Fibroblast of the aortic adventitia (primary cell): ENCODE measurements at places on chromosomes 3 and 15.

GRCh38 chr15:65576664-65577063, 34.3 kb downstream of the INTS14 start:
- peak; percentile 47 for DNase-seq

DNA sequence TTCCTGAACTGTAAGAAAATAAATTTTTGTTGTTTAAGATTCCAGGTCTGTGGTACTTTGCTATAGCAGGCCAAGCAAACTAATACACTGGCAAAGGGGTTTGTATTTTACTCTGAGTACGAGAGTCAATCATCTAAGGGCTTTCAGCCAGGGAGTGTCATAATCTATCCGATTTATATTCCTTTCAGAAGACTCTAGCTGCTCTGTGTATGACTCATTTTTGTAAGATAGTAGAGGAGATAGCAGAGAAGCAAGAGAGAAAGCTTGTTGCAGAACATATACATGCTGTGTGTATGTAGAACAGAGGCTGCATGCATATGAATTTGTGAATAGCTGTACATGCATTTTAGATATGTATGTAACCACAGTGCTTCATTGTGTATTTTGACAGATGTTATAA, 577.9 kb upstream of the EPHA6 start:
- DNase-seq: peak; percentile 6

DNA sequence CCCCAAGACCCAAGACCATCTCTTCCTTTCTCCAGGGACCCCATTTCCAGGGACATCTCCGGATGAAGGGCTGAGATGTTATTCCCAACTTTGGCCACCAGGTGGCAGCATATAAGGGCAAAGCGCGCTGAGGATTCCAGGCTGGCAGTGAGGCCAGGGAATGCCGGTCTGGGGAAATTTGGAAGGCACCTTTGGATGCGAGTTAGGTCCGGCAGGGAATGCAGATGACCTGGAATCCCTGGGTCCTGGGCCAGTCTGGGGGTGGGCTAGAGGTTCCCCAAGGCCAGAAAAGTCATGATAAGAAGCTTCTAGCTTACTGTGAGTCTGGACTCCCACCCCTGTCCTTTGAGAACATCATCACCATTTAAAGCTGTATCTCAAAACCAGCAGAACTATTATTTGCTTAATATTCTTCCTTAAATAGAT, 1.6 kb upstream of the CHST13 start:
- peak; percentile 63 for DNase-seq

DNA sequence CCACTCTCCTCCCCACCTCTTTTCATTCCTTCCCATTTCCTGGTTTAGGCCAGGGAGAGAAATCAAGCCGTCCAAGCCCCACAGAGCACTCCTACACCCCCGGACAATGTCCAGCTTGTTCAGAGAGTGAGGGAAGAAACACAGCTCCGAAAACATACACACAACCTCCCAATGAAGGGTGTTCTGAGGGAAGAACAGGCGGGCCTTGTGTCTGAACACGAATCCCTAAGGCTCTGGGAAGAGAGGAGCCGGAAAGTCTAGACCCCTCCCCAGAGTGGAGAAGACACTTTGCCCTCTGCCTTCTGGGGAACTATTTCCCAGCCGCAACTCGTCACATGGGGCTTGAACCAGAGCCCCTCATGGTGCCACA, 30.5 kb downstream of the ACAN start:
- DNase-seq: no peak

DNA sequence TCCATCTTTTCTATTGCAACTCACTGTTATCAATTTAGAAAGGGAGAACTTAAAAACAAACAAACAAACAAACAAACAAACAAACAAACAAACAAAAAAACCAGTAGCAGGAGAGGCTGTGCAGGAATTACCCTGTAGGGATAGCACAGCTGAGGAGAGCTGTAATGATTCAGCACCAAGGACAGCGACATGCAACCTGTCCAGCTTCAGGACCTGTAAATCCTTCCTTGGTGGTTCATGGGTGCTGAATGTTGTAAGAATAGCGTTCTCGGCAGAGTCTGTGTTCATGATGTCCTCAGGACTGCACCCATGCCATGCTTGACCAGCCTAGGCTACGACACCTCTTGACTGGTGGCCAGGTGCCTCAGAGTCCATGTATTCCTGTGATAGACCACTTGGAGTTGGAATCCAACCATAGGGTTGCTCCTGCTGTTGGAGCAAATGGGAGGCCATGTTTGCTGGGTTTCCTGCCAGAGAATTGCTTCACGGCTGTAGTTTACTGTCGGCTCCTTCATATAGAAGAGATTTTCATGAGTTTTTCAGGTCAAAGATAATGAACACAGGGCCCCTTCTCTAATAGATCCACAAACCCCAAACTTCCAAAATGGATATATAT, 65.9 kb downstream of the CACNA2D3 start:
- peak; percentile 47 for DNase-seq

DNA sequence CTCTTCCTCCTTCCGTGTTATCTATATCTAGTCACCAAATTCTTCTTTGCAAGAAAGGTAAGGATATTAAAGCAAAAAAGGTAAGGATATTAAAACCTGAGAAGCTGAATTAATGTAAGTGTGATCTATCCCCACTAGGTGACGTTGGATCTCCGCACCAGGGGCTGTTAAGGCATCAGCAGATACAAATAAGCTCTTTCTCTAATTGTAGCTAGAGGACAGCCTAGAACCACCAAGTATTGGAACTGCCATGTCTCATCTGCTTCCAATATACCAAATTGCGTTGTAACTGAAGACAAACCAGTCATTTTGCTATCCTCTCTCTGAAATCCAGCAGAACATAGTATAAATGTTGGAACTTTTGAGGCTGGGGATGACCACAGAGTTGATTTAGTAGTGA, 471.2 kb upstream of the TGFBR2 start:
- DNase-seq: no peak

GRCh38 chr3:138332472-138333073, 2.9 kb upstream of the NME9 start:
- peak; percentile 69 for DNase-seq

DNA sequence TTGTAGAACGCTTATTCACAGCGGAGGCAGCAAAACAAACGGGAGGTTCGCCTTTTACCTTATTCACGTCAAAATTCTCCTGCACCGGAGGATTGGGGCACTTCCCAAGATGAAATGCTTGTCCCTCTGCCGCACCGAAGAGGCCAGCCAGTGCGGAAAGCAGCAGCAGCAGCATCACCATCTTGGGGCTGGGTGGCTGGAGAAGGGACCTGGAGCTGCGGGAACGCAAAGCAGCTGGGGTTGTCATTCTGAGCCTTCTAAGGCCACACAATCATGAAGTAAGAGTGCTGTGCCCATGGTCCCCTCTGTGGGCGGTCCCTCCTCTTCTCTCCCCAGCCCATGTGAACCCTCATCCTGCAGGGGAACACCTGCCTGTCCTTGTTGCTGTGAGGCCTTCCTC, 4.5 kb downstream of the APOD start:
- DNase-seq: no peak

GRCh38 chr3:100158918-100159330, 44.6 kb upstream of the FILIP1L start:
- no peak for DNase-seq

- DNase-seq: no peak
These were observed 14.0 kb downstream of the SNX33 start for GRCh38 chr15:75661756-75662140.

- DNase-seq: no peak
These were observed 252.3 kb upstream of the CHRM5 start for GRCh38 chr15:33716025-33716424.
